Renal cortical epithelial cell (primary cell): ENCODE measurements at places on chromosomes 4 and X.

DNA sequence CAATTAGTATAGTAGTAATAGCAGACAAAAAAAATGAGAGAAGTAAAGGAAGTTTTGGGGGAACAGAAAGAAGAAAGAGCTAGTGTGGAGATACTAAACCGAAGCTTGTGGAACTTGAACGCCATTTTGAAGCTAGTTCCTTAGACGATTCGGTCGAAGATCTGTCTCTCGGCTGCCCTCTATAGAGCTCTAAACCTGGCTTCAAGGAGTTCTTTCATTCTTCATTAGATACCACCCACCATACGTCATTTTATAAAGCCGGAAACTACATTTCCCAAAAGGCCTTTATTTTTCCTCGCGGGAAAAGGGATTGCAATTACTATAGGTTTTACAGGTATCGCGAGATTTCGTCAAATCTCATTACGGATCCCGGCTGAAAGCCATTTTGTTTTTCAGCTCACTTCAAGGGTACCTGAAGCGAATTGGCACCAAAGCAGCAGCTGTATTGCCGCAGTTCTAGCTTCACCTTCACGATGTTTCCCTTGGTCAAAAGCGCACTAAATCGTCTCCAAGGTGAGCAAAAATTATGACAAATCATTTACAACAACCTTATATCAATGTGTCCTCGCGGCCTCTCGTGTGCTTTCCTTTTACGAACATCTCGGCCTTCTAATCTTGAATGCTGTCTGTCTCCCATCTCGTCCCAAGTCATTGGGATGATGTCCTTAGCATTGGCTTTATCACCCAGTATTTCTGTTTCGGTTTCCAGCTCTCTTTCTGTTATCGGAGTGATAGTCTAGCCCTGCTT, at the start of gene COX7B:
Gene COX7B (plus strand): TSS at position 388 of the 748 bp plus-strand sequence. CDS start 86 bp downstream, at position 474.
- peak; percentile 97 for DNase-seq

DNA sequence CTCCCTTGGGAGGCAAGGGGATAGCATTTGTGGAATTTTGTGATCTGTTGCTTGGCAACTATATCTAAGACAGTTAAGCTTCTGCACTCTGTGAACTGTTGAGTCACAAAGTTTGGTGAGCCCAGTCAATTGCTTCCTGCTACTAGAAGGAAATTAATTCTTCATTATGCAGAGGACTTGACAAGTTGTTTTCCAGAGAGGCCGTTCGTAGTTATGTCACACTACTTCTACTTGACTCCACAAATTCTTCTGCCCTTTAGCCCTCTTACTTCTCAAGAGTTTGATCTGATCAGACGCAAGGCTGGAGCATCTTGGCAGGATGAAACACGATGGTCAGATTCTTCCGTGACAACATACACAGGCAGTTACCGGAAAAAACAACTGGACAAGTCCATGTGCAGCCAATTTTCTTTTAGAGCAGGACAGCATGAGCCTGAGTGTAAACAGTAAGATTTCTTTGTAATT, at the start of gene C4orf51:
Gene C4orf51 (plus strand): TSS at position 156 of the 465 bp plus-strand sequence. CDS start 58 bp downstream, at position 214.
- DNase-seq = peak; percentile 96

GRCh38 chr4:184978211-184978610, 40.1 kb upstream of the HELT start:
- DNase-seq = no peak

GRCh38 chrX:29659911-29660310, 555.5 kb upstream of the MAGEB2 start:
- no peak for DNase-seq

- no peak for DNase-seq
These were observed 8.9 kb upstream of the NAA11 start for GRCh38 chr4:79334783-79335182.

- DNase-seq = peak; percentile 16
These were observed 114.0 kb upstream of the INPP4B start for GRCh38 chr4:142960126-142960525.

DNA sequence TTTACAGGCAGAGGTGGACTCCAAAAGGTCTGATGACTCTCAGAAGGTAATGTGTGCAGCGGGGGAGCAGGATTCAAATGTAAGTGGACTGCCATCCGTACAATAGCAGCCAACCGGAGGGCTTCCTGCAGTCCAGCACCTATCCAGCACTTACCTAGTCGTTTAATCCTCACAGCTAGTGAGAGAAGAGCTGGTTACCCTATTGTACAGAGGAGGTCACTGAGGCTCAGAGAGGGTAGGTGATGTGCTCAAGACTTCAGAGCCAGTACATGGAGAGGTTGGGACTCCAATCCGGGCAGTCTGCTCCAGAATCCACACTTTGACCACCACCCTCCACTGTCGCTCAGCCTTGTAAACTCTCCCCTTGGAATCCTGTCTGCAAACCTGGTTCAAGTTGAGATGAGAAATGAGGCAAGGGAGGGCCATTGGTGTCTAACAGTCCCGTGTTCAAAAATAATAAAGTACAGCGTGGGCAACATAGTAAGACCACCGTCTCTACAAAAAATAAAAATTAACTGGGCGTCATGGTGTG, 22.5 kb upstream of the JAKMIP1 start:
- no peak for DNase-seq

- no peak for DNase-seq
These were observed 18.0 kb downstream of the ING2 start for GRCh38 chr4:183522821-183523220.

DNA sequence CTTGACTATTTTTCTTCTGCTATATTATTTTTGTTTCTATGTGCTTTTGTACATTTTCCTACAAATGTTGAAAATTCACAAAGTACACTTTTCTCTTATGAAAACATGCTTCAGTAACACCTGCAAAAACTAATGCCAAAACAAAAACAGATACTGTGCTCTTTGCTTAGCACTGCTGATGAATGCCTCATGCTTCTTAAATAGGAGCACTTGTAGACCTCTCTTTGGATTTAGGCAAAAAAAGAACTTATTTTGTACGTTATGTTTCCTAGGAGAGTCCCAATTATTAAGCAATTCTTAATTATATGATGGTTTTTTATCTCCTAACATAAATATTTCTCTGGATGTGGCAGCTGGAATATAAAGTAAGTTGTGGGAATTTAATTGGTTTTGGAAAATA, 285.0 kb upstream of the ARSJ start:
- no peak for DNase-seq

- DNase-seq = no peak
These were observed 105.5 kb downstream of the ARHGAP24 start for GRCh38 chr4:85580489-85580888.

- no peak for DNase-seq
These were observed 15.1 kb downstream of the MCF2 start for GRCh38 chrX:139692908-139693307.

GRCh38 chr4:183554878-183555585, 50.2 kb downstream of the ING2 start:
- no peak for DNase-seq

DNA sequence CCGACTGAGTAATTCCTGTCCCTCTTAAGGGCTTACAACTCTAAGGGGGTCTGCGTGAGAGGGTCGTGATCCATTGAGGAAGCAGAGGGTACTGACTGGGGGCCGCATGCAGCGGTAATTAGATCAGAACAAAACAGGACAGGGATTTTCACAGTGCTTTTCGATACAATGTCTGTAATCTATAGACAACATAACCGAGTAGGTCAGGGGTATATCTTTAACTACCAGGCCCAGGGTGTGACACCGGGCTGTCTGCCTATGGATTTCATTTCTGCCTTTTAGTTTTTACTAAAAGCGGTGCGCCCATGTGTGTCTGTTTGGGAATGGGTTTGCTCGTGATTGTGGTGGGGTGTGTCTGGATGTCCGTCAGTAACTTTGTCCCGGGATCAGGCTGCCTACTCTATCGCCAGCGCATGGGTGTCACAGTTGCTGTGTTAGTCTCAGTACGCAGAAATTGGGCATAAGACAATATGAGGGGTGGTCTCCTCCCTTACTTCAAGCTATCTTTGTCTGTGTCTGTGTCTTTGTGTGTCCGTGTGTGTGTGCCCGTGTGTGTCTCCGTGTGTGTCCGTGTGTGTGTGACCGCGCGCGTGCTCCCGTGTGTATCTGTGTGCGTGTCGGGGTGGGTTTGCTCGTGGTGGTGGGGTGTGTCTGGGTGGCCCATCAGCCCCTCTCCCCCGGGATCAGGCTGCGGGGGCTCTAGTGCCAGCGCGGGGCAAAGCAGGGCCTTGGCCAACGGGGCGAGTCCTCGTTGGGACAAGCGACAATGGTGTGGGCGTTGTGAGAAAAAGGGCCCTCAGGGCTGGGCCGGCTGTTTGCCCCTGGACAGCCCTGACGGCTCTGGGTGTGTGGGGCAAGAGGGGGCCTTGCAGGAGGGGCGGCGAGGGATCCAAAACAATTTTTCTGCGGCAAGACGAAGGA, 10.4 kb downstream of the FRG2 start:
- DNase-seq = no peak

GRCh38 chr4:87848622-87849351, 16.0 kb downstream of the MEPE start:
- DNase-seq = peak; percentile 68

DNA sequence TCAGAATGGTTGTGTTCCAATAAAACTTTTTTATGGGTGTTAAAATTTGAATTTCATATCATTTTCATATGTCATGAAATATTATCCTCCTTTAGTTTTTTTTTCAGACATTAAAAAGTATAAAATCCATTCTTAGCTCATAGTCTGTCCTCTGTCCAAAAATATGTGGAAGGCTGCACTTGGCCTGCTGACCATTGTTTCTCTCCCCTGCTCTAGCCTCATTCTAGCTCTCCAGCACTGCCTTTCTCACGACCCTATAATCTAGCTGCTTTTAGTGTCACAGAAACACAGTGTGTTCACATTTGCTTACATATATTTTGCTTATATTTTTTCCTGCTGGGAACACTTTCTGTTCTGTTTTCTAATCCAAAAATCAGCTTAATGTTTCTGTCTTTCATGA, 165.0 kb upstream of the ANK2 start:
- DNase-seq = no peak

DNA sequence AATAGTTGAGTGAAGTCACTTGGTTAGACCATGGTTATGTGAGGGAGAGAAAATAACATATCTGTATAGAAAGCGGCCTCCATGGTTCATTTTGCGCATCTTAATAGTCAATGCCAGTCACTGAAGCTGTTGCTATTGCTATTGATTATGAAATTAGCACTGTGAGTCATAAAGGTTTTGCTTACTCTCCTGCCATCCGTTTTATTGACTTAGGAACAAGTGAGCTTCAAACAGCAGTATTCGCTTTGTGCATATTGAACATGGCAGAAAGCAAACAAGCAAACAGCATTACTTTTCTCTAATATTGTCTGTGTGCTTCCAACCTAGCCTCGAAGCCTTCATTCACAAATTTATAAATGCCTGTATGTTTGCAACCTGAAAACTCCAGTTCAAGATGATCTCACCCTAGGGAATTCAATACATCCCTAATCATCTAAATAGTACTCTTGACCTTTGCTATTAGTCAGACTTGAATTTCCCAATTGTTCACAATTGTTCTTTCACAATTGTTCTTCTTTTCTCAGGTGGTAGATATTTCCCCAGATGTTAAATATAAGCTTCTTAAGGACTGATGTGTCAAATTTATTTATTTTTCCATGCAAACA, 55.9 kb upstream of the GABRA2 start:
- peak; percentile 4 for DNase-seq

DNA sequence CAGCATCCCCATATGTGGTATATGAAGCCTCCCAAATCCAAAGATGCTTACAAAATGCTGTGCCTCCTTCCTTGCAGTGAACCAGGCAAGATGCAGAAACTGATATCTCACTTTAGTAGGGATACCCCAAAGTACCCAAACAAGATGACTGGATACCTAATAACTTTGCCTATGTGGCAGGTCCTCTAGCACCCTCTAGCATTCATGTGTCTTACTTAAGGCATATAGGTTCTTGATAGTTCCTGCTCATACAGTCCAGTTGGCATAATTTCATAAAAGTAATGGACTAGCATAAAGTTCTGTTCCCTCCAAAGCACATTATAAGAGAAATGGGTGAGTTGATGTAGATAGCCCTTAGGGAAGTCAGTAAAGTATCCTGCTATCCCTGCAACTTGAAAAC, 36.8 kb upstream of the SPP1 start:
- DNase-seq = peak; percentile 41

DNA sequence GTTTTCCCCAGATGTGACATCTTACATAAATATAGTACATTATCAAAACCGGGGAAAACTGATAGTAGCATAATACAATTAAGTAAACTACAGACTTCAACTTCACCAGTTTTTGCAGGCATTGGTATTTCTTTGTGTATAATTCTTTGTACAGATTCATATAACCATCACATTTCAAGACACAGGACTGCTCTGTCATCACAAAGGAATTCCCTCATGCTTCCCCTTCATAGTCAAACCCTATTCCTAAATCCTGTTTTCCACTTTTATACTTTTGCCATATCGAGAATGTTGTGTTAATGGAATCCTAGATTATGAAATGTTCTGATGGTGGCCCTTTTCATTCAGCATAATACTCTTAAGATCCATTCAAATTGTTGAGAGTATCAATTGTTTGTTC, 36.0 kb downstream of the STIM2 start:
- DNase-seq = no peak

DNA sequence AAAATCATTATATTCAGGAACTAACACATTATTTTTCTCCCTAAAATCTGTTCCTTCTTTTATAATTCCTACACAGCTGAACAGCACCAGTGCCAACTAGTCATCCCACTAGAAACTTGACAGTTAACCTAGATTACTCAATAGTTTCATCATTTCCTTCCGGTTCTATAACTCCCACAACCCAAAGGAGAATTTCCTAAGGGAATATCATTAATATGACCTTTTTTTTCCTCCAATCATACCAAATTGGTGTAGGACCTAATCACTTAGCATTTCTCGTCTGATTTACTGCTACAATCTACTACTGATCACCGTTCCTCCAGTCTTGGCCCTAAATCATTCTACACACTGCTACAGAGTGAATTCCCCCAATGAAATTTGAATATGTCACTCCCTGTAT, 45.9 kb downstream of the WDFY3 start:
- peak; percentile 62 for DNase-seq

- DNase-seq = no peak
These were observed 98.9 kb downstream of the BCOR start for GRCh38 chrX:39998636-39999406.

DNA sequence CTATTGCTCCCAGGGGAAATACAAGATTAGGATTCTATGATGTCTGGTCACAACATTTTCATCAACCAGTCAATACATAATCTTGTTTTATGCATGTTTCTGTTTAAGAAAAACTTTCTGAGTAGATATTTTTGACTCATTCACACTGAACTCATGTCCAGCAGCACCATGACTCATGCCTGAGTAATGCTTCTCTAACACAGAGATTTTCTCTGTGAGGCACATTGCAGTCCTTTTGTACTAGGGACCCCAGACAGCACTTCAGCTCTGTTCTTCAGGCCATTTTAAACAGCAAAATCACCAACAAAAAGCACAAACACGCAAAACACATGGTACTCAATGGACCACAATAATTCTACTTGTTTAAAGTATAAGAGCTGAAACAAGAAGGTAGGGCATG, 83.6 kb downstream of the MXRA5 start:
- DNase-seq = peak; percentile 91
